Stimulated activated CD8-positive, alpha-beta memory T cell treated with anti-CD3 and anti-CD28 coated beads, Interleukin-12 subunit alpha, Interleukin-12 subunit beta, amount 100 ng/mL, for 1 hour (primary cell): ENCODE measurements at places on chromosomes 16 and 17.

DNA sequence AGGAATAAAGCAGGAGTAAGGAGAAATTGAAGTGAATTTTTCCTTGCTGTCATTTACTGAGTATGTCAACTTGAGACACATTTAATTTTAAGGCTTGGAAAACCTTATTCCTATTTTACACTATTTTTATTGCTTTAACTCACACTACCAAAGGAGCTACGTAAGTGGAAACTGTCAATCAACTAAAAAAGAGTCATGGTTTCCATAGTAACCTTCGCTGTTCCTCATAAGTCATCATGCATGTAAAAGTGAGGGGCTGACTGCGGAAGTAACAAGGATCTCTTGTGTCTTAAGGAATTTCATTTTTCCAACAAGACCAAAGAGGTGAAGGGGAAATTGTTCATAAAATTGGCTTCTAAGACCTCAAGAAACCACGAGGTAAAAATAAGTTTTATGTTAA is 516.2 kb upstream of the CA10 start:
- DNase-seq, result no peak

DNA sequence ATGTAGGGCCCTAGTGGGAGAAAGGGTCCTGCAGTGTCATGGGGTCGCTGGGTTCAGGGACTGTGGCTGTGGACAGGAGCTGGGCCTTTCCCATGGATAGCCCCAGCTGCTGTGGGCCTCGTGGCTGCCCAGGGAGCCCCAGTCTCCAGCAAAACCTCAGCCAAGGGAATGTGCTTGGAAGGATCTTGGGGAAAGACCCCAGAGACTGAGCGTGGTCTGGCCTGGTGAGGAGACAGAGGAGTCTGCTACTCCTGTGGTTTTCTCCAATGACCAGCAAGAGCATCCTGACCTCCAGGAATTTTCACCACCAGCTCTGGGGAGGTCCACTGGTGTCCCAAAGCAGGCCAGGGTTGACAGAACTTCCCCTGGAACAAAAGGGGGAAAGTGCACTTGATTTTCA is 42.3 kb downstream of the RNF112 start:
- no peak for DNase-seq

DNA sequence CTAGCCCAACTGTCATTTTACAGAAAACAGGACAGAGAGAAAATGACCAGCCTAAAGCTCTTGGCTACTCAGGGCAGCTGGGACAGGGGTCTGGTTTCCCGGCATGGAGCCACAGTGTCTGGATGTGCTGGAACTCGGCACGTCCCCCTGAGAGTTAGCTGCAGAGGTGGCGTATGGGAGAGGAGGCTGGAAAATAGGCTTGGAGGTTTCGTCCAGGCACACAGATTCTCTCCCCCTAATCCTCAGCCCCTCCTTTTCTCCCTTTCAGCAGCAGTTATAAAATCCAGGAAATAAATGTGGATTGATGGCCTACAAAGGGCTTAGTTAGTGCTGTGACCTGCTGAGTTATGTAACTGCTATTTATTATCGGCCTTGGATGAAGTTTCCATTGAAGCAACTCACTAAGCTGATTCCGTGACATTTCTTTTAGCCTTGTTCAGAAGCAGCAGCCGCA is 89.5 kb upstream of the TOB1 start:
- no peak for DNase-seq

GRCh38 chr17:57899822-57900221 is 50.0 kb upstream of the MRPS23 start:
- DNase-seq, result no peak

- no peak for DNase-seq
Observed at GRCh38 chr17:67509390-67510287, 132.6 kb downstream of the PITPNC1 start.

DNA sequence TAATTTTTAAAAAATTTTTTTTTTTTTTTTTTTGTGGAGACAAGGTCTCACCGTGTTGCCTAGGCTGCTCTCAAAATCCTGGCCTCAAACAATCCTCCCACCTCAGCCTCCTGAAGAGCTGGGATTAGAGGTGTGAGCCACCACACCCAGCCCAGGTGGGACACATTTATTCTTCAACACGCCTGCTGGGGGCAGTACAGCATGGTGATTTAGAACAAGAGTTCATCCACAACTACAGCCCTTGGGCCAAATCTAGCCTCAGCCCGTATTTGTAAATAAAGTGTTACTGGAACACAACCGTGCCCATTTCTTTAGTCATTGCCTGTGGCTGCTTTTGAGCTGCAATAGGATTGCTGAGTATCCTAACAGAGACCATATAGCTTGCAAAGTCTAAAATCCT is 92.8 kb downstream of the KATNIP start:
- DNase-seq, result no peak

DNA sequence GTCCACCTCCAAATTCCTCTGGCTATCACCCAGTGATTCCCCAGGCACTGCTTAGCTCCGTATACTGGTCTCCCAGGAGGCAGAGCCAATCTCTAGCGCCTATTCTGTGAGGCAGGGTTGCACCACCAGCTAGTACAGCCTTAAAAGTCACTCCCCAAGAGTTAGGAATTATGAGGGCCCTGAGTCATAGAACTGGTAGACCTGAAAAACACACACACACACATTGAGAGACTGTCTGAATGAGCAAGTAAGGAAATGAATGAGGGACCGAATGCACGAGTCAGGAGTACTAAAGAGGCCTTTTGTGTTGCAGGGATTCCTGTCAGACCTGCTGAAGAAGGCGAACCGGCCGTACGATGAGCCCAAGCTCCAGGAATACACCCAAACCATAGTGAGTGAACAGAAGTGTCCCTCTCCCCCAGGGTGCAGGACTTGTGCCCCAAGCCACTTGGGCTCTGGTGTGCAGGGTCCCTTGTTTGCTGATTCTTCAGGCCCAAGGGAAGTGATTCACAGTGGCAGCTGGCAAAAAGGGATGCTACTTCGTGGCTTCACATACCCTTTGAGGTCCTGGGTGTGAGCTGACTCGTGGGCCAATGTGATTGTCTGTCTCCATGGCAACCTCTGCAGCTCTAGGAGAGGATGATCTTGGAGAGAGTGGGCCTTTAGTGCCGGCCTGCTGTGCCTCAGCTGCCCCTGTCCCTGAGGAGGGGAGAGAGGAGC is 24.7 kb downstream of the CALB2 start:
- DNase-seq, result no peak

DNA sequence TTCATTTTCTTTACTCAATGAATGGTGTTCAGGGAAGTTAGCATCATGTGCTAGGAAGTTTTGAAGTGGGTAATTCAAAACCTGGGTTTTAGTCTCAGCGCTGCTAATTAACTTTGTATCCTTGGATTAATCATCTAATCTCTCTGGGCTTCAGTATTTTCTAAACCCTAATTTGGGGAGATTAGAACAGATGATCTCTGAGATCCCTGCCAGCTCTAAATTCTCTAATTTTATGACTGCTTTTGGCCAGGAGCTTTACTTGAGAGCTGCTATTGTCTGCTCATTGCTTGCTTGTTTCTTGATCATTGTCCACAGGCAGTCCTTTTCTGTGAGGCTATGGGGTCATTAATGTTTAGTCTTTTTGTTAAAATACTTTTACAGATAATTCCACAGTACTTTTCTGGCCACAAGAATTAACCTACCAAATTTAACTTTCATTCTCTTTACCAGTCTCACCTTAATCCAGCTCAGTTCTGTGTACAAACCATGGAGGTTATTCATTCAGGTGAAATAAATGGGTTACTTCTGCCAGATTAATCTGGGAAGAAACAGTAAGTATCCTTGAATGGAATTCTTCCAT is 28.4 kb upstream of the VWA3A start:
- no peak for DNase-seq

DNA sequence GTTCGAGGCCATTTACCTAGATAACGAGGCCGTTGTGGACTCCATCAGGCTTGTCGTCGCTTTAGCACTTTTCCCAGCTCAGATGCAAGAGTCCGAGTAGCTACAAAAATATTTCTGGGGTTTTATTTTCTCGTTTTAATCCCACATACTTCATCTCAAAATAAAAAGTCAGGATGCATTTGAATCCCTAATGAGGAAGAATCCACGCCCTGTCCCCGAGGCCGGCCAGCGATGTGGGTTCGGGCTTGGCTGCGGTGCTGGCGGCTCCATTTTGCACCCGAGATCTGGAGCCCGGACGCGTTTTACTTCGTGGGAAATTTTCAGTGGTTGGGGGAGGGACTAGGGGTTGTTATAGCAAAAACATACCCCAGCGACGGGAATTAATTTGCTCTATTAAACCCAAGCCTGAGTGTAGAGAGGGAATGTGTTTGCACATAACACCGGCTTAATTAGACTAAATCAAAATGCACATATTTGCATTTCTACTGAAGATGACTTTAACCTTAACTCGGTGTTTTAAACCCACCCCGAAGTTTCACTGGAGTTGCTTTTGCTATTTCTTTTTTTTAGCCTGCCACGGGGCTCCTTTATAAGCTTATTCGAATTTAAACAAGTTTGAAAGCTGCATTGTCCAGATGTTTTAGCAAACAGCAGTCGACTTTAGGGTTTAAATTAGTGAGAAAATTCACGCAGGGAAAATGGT is 4.8 kb downstream of the IRX5 start:
- no peak for DNase-seq

GRCh38 chr16:86577314-86577971 is 906 bp upstream of the FOXL1 start:
- DNase-seq, result no peak
